Stimulated activated CD8-positive, alpha-beta memory T cell treated with anti-CD3 and anti-CD28 coated beads, Interleukin-15, amount 100 ng/mL, for 48 hours (primary cell): ENCODE measurements at places on chromosomes 7 and 10.

GRCh38 chr7:48424731-48425130 lies 253.5 kb downstream of the ABCA13 start:
- DNase-seq = no peak

DNA sequence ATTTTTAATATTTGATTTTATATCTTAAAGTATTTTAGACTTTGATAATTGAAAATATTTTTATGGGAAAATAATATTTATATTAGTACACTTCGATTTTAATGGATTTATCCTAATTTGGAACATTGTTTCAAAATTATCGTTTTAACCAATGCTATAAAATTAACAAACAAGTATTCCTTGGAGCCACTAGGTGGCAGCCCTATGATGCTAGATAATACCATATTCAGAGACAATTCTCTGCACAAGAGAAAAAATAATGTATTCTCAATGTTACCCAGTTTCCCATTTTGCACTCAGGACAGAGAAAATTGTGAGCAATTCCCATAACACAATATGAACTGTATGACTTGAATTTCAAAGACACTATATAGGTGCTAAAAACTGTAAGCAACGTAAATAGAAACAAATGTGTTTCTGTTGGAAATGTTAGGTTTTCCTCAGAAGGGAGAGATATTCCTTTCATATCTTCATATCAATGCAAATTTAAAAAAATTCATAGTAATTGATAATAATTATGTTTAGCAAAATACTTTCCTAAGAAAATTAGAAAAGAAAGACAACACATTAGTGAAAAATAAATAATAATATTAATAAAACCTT lies 237.8 kb downstream of the SEMA3E start:
- DNase-seq = no peak

DNA sequence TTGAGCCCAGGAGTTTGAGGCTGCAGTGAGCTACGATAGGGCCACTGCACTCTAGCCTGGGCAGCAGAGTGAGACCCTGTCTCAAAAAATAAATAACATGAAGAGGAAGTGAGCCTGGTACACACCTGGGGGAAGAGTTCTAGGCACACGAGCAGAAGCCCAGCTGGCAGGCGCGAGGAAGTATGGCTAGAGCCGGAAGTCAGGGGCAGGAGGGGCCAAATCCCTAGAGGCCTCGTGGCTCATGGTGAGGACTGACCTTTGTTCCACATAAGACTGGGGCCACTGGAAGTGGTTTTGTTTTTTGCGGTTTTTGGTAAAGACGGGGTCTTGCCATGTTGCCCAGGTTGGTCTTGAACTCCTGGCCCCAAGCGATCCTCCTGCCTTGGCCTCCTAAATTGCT lies 117.6 kb downstream of the HIP1 start:
- no peak for DNase-seq

DNA sequence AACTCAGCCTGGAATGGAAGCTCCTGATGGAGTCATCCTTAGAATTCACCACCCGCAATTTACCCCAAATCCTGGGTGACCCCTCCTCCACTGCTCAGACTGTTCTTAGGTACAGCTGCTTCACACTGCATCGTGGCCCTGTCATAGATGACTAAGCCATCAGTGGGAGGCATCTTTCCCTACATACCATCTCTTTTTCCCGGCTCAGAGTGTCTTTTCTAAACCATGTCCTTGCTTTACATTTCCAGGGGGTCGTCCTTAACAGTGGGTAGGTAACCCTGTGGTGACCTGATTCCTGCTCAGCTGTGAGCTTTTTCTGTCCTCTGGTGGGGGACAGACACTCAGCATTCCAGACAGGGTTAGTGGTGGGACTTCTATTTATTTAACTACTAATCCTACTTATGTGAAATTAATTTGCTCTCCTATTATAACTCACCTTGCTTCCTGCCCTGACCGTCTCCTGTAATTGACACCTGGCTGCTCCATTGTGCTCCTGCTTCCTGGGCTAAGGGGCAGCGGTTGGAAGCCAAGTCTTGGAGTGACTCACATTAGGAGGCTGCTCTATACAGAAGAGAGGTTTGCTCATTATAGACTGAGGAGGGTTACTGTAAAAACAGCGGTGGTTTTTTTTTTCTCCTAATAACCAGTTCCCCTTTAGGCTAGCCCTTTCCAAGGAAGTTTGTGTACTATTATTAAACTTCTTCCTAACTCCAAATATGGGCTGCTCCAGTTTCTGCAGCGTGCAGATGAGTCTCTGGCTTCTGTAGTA lies 40.6 kb downstream of the PYROXD2 start:
- no peak for DNase-seq

DNA sequence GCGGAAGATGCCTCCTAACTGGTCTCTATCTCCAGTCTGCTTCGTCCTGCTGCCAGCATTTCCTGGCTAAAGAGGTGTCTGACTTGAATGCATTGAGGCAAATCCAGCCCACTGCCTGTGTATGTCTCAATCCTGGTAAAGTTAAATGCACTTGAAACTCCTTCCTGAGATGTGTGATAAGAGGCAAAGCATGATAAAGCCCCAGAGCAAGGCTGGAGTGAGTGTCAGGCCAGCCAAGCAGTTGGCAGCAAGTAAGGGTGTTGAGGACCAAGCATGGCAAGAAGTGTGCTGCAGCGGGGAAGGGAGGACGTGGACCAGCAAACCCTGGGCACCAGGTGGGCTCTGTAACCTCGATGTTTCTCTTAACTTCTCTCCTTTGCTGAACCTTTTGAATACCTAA lies 29.1 kb downstream of the LRRC18 start:
- no peak for DNase-seq

DNA sequence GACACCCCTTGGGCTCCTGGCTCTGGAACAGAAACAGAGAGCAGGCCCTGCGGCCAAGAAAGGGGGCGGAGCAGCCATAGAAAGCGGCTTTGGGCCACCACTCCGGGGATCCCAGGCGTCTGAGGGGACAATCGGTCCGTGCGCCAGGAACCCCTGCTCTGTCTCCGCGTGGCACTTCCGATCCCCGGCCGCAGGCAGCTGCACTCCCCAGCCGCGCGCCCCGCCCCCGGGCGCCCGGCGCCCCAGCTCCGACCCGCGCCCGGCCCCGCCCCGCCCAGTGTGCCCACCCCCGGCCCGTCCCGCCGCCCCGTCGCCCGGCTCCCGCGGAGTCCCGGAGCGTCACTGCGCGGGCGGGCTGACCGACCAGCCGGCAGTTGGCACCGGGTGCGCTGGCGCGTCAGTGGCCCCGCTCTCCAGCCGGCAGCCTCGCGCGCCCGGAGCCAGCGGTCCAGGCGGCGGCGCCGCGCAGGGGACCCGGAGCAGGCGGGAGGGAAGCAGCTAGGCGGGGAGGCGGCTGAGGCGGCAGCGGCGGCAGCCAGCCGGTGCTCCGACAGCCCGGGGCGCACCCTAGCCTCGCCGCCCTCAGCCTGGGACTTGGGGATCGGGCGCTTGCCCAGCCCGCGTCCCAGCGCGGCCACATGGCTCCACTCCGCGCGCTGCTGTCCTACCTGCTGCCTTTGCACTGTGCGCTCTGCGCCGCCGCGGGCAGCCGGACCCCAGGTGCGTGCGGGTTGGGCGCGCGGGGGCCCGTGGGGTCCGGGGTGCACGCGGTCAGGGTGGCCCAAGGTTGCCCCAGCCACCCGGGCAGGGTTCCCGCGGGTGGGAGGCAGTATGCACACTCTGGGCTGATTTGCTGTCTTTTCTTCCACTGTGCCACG lies at the start of gene ADAMTS14:
Gene ADAMTS14 (plus strand): TSS at position 342 of the 878 bp plus-strand sequence. CDS start 297 bp downstream, at position 639.
- peak; percentile 21 for DNase-seq

DNA sequence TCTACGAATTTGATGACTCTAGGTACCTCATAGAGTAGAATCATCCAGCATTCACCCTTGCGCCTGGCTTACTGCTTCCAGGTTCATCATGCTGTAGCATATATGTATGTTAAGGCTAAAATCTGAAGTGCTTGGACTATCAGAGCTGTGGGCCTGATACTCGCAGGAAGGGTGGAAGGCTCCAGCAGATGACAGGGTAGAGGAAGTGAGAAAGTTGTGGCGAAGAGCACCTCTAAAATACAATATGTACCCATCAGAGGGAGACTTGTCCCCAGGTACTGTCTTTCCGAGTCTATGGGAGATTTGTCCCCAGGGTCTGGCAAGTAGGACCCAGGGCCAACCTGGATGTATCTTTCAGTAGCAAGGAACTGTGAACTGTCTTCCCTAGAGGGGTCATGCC lies 48.1 kb upstream of the PLEKHA1 start:
- no peak for DNase-seq

GRCh38 chr7:37411444-37412034 lies 37.1 kb downstream of the ELMO1 start:
- peak; percentile 22 for DNase-seq

DNA sequence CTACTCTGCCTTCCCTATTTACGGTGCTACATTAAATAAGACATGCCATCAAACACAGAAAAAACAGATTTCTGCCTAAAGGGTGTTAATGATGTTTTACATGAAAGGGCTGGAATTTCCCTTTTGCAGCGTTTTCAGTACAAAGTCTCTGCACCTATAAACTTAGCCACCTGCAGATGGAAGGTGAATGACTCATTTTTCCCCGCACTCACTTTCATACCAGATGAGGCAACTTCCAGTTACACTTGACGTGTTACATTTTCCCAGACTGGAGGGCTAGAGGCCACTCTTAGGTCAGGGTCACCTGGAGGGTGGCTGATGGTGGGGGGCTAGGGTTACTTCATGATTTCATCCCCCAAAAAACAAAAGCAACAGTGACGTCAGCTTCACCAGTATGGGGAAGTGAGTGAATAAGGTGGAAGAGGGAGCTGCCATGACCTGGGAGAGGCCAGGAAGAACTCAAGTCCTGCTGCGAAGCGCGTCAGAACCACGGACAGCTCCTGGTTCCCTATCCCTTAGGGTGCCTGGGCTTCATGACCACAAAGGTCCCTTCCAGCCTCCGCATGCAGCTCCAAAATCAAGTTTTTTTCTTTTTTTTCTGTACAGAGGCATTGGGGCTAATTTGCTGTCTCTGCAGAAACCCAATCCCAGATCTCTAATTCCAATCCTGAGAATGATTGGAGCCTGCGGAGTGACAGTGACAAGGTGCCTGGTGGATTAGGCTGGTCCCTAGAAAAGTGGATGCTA lies 94.0 kb downstream of the ADARB2 start:
- DNase-seq = no peak

DNA sequence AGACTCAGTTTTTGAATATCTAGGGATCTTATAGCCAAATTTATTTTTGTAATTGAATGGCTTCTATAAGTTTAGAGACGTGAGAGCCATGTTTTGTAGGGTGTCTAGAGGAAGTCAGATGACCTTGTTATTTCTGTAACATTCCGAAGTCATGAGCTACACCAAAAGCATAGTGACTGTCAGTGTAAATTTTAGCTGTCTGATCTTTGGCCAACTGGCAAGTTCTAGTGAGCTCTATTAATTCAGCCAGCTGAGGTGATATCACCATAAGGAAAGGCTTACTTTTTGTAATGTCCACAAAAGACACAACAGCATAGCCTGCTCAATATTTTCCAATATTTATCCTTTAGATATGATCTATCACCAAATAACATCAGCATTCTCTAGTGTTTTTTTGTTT lies 9.9 kb upstream of the NT5C3A start:
- DNase-seq = no peak

DNA sequence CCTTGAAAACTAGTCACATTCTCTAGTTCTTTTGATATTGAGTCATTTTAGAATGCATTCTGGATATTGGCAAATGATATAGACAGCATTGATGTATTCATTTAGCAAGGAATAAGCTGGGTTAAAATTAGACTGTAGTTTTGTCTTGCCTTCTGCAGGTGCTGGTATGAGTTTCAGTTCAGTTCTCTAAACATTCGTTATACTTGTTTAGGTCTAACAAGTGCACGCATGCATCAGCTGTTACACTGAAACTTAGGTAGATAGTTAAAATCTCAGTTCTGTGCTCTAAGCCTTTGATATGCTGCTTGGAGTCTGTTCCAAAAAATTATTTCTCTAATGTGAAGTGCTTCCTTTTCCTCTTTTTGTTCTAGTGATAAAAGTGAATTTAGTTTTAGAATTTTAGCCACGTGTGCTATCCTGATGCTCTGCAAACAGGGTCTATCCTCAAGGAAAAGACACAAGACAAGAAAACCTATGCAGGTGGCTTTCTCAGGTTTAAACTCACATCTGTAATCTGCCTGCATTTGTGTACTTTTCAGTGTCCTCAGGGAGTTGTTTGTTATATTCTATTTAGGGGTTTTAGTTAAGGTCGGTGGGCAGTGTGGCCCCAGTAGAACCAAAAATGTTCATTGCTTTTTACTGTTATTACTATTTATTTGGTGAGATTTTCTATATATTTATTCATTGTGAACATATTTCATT lies 409.0 kb downstream of the CDC14C start:
- no peak for DNase-seq

DNA sequence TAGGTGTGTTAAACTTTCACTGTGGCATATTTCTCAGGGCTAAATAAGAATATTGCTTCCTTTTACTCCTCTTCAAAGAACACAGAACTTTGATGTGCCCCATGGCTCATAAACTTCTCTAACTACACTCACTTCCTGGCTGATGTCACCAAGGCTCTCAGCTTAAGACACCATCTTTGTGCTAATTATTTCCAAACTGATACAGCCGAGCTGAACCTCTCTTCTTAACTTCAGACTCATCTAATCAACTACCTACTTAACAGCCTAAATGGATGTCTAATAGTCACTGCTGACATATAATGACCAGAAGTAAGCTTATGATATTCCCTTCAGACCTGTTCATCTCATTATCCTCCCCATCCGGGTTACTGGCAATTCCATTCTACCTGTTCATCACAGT lies 3.6 kb downstream of the C10orf67 start:
- no peak for DNase-seq

DNA sequence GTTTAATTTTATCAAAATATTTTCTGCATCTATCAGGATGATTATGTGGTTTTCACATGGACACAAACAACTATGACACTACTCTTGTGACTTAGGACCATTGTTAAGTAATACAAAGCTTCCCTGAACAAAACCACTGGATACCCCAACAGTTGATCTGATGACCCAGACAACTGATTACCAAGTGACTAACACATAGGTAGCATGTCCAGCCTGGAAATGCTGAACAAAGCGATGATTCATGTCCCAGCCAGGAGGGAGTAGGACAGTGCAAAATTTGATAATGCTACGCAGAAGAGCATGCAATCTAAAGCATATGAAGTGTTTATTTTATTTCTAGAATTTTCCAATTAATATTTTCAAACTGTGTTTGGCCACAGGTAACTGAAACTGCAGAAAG lies 8.9 kb upstream of the PNLIP start:
- no peak for DNase-seq

DNA sequence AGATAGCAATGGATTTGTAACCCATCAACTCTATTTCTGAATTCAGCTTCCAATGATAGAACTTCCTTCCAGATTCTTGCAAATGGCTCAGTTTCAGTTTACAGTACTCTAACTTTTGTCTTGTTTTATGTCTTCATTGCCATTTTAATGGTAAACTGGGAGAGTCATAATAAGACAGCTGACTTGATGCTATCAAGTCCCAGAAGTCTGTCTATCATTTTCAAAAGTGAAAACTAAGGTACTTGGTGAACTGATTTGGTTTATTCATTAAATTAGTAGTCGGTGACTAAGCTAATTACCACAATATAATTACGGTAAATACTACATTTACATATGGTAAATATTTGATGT lies 25.0 kb downstream of the RTKN2 start:
- DNase-seq = no peak

GRCh38 chr7:39300276-39300675 lies 265.9 kb upstream of the YAE1 start:
- DNase-seq = no peak

GRCh38 chr10:3435671-3436070 lies 263.1 kb upstream of the PITRM1 start:
- DNase-seq = no peak
